ENCODE measurements at places on chromosomes 11 and 22.
A peak's percentile ranks its signal among the peaks of the same experiment; 100 is the strongest.

GRCh38 chr22:37986371-37986770, 2.0 kb upstream of the SOX10 start:
- no peak for DNase-seq

DNA sequence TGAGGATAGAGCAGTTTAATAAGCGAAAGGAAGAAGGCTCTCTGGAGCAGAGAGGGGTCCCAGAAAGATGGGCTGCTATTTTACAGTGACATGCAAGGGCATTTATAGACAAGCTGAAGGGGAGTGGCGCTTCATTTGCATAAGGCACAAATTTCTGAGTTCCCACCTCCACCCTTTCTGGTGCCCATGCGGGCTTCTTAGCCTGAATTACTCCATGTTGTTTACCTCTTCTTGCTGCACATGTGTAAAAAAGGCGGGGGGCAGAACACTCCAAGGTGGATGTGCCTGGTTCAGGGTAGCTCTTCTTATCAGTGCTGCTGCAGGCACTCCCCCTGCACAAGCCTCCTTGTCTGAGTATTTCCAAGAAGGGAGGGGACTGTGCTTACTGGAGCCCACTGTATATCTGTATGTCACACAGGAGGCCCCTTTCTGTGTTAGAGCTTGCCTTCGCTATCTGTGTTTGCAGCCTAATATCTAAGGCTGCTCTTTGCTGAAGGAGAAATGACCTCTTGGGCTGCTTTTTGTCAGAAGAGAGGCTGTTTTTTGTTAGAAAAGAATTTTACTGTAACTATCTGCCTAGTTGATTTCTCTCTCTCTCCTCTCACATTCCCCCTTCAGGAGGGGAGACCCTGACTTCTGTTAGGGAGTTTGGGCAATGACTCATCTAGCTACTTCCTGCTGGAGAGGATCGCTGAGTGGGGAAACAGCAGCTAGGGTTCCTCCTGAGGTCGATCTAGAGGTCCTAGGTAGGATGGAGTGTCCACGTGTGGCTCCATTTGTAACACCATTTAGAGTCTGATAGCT, 1057.0 kb upstream of the CNTN5 start:
- no peak for DNase-seq

GRCh38 chr11:91952056-91952455, 272.6 kb upstream of the FAT3 start:
- no peak for DNase-seq

GRCh38 chr11:304915-305843, 2.4 kb upstream of the IFITM2 start:
- DNase-seq, result peak; percentile 76

GRCh38 chr22:25997886-25998775, 171.1 kb upstream of the SEZ6L start:
- no peak for DNase-seq

DNA sequence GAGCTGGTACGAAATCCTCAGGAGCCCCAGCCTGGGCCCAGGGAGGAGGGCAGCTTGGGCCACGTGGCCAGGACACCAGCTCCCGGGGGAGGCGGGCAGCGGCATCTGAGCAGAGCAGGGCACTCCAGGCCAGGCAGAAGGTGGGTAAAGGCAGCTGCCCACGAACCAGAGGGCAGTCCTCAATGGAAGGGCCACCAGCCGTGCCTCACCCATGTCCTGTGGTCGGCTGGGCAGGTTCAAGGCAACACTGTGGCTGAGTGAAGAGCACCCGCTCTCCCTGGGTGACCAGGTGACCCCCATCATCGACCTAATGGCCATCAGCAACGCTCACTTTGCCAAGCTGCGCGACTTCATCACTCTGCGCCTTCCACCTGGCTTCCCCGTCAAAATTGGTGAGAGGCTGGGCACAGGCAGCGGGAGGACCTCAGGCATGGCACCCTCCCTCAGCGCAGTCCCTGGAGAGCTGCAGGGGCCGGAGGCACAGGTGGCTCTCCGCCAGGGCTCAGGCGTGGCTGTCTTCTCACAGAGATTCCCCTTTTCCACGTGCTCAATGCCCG, 2.5 kb upstream of the SSH3 start:
- no peak for DNase-seq

DNA sequence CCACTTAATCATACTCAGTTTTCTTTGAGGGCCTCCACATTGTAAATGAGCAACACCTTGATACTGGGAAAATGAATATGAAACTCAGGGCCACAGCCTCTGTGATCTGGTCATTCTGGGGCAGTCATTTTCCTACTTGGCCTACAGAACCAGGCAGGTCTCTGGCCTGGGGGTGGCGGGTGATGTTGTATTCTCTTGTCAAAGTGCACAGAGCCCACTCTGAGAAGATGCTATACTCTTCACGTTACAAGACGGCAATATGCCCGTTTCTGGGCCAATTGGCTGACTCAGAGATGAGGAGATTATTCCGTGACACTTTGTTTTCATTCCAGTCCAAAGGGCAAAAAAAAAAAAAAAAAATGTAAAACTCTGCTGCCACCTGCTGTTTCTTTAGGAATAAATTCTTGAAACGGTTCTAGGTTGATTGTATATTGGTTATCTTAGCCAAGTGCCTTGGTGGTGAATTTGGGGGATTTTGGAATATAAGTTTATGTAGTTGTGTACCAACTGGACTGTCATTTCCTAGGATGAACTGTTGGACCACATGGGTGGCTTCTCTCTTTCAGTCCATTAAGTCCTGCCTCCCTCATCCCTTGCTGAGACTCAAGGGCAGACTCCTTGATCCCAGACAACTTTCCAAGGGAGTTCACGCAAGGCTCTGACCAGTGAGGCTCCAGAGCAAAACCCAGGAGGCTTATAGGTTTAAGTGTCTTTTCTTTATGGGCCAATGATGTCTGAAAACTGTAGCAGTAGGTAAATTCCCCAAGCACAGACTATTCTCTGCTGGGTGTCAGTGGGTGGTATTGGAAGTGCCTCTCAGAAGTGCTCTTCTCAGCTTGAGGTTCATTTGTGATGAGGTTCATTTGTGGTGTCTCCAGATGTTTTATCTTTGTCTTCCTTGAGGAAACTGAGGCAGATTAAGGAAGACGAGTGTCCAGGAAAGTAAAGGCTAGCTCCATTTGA, 18.2 kb downstream of the ADM start:
- DNase-seq, result peak; percentile 58

- no peak for DNase-seq
Observed at GRCh38 chr11:74284466-74284865, 27.0 kb downstream of the P4HA3 start.

DNA sequence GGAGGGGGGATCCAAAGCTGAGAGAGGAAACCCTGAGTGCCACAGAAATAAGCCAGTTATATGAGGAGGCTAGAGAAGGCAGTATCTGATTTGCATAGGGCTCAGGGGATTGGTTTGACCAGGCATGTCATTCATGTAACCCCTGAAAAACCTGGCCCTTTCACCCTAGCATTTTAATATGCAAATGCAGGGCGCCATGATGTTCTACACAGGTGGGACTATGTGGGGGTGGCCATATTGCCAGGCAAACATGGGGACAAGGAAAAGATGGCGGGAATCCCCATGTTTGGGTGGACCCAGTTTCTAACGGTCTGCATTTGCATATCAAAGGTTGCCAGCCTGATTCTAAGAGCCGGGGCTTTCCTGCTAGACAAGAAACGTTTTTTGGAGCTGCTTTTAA, 27.2 kb downstream of the CSF2RB start:
- DNase-seq, result no peak

GRCh38 chr22:41943661-41944209, 3.2 kb downstream of the CENPM start:
- DNase-seq, result no peak

DNA sequence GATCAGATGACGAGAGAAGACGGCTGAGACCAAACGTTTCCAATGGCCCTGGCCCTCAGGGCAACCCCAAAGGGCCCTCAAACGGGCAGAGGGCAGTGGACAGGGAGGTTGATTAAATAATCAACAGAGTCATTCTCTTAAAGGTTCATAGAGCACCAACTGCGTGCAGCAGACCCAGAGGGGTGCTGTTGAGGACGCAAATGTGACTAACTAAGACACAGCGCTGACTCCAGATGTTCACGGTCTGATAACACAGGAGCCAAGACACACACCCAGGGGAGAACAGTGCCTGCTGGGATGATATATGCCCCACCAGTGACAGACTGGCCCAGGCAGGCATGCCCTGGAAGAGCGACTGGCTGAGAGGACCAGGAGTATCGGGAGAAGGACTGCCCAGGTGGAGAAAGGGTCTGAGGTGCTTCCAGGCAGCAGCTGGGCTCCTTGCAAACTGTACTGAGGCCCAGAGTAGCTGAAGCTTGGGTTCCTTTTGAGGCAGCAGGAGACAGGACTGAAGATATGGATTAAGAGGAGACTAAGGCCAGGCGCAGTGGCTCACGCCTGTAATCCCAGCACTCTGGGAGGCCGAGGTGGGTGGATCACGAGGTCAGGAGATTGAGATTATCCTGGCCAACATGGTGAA, 7.7 kb downstream of the VWCE start:
- no peak for DNase-seq

DNA sequence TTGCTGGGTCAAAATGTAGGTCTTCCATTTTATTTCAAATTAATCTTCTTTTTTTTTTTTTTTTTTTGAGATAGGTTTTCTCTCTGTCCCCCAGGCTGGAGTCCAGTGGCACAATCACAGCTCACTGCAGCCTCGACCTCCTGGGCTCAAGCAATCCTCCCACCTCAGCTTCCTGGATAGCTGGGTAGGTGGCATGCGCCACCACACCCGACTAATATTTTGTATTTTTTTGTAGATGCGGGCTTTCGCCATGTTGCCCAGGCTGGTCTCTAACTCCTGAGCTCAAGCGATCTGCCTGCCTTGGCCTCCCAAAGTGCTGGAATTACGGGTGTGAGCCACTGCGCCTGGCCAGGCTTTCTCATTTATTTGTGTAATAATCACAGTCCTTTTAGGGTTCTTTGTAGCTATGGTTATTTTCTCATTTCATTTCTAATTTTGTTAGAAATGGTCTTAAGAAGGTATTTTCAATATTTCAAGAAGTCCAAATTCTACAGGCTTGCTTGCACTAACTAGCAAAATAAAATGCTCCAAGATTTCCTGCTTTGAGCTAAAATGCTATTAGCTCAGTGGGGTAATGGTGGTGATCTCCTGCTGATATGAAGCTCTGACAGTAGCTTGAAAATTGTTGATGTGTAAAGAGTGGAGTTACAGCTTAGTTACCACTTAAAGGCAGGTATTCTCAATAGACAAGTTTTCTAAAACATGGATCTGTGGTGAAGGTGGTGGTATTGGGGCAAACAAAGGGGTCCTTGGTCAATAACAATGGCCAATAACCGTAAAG, 50.0 kb downstream of the RBX1 start:
- DNase-seq, result no peak

DNA sequence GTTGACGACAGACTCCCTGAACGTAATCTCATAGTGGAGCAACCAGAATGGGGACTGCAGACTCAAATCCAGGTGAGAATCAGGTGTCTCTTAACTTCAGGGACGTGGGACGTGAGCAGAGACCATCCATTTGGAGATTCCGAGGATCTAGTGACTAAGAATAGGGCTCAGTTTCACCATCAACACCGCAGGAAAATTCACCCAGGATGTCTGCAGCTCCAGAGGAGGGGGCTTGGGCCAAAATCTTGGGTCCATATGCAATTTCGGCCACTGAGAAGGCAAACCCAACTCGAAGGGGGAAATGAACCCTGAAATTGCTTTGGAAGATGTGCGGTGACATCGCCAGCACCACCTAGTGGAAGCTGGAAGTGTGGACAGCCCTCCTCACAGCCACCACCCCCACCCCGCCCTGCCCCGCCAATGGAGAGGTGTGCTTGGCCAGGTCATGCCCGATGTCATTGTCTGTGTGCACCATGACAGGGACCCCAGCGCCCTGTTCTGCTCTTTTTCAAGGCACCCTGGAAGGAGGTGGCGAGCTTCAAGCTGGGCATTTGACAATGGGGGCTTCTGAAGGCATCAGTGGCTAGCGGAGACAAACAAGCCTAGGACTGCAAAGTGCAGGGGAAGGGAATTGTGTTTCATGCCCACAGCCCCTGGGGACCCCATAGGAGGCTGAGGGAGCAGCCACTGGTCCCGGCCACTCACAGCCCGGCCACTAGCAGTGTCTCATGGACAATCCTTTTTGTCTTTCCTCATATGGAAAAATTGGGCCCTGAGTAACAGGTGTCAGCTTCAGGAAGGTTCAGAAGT, 24.8 kb downstream of the APOL1 start:
- DNase-seq, result peak; percentile 66

DNA sequence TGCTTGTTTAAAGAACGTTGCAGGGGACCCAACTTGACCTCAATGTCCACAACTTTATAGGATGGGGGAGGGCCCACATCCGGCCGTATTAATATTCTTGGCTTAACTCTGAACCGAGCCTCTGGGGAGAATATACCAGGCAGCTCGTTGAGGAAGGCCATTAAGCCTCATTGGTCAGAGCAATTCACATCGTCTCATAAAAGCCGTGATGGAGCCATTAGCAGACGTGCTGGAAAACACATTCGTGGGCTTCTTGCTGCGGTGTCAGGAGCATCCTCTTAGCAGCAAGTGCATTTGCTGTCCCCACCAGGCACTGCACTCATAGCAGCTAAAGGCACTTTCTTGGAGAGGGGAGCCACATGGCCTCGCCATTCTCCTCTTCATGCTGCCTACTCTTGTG, 14.9 kb downstream of the DSCAML1 start:
- DNase-seq, result no peak

DNA sequence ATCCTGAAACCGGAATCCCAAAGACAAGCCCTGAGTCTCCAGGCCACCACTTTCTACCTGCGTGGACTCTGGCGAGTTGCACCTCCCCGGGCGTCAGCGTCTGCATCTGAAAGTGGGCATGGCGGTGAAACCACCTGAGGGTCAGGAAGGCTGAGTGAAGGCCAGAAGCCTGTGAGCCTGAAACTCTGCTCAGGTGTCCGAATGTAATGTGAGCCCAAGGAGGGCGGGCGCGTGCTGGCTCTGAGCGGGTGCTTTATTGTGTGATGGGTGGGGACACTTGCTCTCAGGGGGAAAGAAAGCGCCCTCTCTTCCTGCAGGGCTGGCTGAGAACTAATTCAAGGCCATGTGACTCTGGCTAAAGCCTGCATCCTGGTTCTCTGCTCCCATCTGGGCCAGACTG, 135.6 kb downstream of the ST3GAL4 start:
- no peak for DNase-seq

- no peak for DNase-seq
Observed at GRCh38 chr11:97893612-97894011, 1127.1 kb upstream of the CNTN5 start.

Data from left cardiac atrium (tissue), 4 donors.